ENCODE measurements at places on chromosomes 12 and 14.

GRCh38 chr12:47082283-47082682 is 2.5 kb upstream of the AMIGO2 start:
- no peak for DNase-seq

- no peak for DNase-seq
These were observed 37.8 kb downstream of the PHETA1 start for GRCh38 chr12:111330800-111331752.

- no peak for DNase-seq
These were observed 1.2 kb downstream of the SART3 start for GRCh38 chr12:108559748-108560147.

GRCh38 chr14:95261616-95262510 is 57.8 kb downstream of the CLMN start:
- no peak for DNase-seq

GRCh38 chr12:115640929-115641328 is 636.6 kb downstream of the MED13L start:
- no peak for DNase-seq

DNA sequence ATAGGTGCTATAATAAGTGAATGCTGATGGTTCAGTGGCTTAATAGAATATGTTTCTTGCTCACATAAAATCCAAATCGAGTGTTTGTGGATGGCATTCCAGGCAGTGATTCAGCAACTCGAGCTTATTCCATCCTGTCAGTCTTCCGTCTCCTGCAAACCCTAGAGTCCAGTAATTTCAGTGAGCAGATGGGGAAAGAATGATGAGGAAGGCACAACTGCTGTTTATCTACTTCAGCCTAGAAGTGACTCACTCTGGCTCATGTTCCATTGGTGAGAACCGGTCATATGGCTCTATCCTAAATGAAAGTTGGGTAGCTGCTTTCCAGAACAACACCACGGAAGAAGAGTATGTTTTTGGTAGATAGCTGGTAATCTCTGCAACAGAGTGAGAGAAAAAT is 421.8 kb upstream of the PDE3A start:
- no peak for DNase-seq

GRCh38 chr12:12398026-12398859 is 41.4 kb downstream of the BORCS5 start:
- no peak for DNase-seq

- no peak for DNase-seq
These were observed 77.1 kb downstream of the PRKAB1 start for GRCh38 chr12:119744900-119745606.

DNA sequence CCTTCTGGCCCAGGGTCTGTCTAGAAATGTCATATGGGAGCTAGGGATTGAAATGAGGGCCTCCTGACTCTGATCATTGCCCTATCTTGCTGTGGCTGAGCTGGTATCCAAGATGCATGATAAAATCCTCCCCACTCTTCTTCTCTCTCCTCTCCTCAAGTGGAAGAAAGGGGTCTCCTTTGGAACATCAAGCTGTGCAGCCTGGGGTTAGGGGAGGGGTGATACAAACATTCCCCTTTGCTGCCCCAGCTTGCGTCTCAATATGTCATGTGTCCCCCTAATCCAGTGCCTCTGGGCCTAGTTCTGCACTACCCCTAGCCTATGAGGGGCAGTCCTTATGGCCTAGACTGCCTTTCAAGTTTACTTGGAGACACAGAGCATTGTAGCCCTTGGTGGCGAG is 8.5 kb downstream of the RDH16 start:
- DNase-seq = no peak
